ENCODE measurements at places on chromosomes 11 and 22.

- no peak for DNase-seq
Observed at GRCh38 chr11:134666273-134667174, 254.5 kb upstream of the B3GAT1 start.

GRCh38 chr22:47994045-47994444, 1231.6 kb downstream of the TBC1D22A start:
- no peak for DNase-seq

GRCh38 chr11:116885951-116886655, 48.7 kb upstream of the APOA1 start:
- DNase-seq, result no peak

DNA sequence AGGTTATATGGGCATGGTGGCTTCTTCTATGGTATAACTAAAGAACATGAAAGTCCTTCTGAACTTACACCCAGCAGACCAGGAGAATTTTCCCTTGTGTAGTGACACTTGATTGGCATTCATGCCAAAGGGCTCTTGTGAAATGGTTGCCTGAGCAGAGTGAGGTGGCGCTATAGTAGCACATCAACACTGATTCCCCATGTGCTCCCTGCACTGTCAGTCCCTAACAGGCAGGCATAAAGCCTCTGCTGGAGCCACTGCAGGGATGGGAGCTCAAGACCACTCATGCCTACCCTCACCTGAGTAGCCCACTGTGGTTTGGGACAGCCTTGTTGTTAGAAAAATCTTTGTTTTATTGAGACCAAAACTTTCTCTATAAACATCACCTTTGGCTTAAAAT, 92.6 kb upstream of the LIN7C start:
- no peak for DNase-seq

- DNase-seq, result no peak
Observed at GRCh38 chr11:33899400-33900037, 7.6 kb upstream of the LMO2 start.

GRCh38 chr11:104823657-104824056, 74.6 kb downstream of the CASP12 start:
- DNase-seq, result no peak

GRCh38 chr11:133978794-133979193, 22.0 kb upstream of the IGSF9B start:
- no peak for DNase-seq

GRCh38 chr22:27881421-27881820, 37.6 kb downstream of the PITPNB start:
- DNase-seq, result no peak

- DNase-seq, result no peak
Observed at GRCh38 chr11:46554213-46555147, 39.3 kb downstream of the AMBRA1 start.

GRCh38 chr11:134712228-134713145, 300.4 kb upstream of the B3GAT1 start:
- DNase-seq, result no peak

- DNase-seq, result no peak
Observed at GRCh38 chr11:67044496-67044895, 12.2 kb upstream of the RHOD start.

- DNase-seq, result no peak
Observed at GRCh38 chr11:27310707-27311106, 52.3 kb downstream of the CCDC34 start.

DNA sequence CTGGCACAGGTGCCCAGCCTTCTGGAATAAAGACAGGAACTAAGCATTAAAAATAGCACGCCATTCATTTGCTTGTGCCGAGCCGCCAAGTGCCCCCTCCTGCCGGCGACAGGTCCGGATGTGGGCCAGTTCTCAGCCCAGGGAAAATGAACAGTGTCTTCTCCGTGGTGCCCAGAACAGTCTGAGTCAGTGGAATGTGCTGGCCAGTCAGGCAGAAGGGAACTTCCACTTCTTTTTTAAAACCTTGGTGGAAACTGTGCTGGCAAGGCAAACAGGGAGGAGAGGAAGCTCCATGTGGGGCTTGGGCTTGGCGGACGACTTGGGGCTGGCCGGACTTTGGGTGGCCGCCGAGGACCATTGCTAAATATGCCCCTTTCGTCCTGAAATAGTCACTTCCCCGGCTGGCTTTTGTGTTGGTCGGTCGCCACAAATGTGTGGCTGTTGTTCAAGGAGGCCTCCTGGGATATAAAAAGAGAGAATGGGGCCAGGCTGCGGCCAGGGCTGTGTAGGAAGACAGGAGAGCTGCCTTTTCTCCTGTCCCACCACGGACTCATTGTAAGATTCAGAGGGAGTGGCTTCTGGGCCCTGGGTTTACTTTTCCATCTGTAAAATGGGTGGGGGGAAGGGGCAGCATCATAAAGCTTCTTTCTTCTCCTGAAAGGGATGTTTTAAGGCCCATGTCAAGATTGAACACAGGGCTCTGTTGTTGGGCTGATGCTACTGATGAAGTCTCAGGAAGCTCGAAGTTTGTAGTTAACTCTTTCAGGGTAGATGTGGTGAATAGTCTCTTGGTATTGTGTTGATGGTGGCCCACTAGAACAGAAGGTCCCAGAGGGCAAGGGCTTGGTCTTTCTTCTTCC, 101.0 kb downstream of the PTPRJ start:
- no peak for DNase-seq

DNA sequence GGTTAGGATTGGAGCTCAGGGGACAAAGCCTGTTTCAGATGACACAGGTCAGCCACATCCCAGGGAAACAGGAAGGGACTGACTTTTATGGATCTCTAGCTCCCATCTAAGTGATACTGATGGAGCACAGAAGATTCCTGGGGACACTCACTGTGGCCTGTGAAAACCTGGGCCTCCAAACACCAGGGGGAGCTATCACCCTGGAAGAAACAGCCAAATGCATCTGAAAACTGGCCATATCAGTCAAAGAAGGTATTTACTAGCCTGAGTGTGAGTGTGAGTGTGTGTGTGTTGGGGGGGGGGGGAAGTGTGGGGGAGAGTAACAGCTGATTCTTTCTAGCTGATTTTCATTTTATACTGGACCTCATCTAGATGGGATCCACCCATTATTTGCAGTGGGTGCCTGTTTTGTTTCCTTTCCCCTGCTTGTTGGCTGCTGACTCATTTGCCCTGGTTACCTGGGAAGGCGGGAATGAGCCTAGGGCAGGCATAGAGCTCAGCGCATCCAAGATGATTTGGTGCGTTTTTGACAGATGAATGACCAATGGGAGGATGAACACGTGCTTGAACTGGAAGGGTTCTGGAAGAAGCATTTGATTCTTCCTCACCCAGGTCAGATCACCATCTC, 284.0 kb downstream of the KIRREL3 start:
- DNase-seq, result peak; percentile 14

GRCh38 chr11:75530577-75530976, 4.8 kb upstream of the GDPD5 start:
- no peak for DNase-seq

- DNase-seq, result no peak
Observed at GRCh38 chr11:94895451-94895850, 77.9 kb downstream of the CWC15 start.

DNA sequence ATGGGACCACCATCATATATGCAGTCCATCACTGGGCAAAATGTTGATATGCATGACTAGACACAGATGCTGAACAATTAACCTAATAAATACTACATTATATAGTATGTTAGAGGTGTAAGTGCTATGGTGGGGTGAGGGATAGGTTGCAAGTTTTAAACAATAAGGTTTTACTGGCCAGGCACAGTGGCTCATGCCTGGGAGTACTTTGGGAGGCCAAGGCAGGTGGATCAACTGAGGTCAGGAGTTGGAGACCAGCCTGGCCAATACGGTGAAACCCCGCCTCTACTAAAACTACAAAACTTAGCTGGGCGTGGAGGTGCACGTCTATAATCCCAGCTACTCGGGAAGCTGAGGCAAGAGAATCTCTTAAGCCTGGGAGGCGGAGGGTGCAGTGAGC, 28.1 kb downstream of the F2 start:
- no peak for DNase-seq
